Panc1 (cell line): ENCODE measurements at places on chromosomes 16 and 17.

- no peak for DNase-seq
These were observed 1.9 kb downstream of the CMC2 start for GRCh38 chr16:81004646-81005353.

DNA sequence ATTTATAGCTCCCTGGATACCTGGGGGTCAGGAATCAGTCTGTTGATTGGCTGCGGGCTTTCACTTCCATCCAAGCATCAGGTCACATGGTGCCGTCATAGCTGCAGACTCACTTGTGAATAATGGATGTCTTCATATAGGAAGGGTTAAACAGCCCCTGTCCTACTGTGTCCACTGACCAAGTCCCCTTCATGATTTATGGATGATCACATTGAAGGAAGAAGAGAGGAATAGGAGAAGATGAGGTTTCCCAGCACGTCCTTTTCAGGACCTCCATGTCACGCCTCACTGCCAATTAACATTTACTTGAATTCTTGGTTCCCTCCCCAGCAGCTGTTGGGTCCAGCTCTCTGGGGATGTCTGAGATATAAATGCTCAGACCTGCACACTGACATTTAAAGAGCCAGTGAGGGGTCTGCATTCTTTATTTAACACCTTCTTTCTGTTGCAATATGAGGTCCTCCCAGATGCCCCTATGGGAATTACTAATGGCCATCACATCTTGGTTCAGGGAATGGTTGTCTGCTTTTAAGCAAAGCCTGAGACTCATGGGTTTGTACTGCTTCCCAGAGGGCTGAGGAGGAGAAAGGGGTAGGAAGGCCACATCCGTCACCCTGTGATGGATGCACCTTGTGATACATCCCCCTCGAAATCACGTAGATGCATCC lies 230.6 kb upstream of the HSBP1 start:
- DNase-seq: no peak

DNA sequence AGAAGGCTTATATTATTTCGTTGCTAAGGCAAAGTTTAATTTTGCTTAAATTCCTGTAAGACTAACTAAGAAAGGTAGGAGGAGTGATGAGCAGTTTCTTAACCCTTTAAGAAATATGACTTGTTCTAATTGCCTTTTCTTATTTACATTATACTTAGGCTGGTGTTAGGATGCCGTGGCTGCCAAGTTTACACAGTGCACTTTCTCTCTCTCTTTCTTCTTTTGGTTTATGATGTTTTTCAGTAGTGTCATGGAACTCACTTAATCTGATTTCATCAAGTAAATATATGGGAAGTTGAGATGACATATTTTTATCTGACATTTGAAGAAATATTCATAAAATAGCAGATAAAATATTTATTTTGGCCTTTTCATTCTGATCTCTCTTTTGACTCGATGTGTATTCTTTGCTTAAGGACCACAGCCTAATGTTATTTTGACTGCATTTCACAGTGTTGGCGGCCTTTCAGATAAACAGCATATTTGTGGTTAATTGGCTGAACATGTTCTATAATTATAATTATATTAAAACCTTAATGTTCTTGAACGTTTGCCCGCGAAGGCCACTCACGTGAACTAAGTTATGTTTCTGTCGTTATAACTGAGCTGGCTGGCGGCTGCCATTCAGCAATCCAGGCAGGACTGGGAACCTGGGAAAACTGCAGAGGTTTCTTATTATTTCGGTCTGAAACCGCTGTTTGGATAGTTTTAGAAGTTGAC lies 191.6 kb downstream of the WWOX start:
- DNase-seq: no peak

GRCh38 chr17:66150708-66151107 lies 41.2 kb downstream of the CEP112 start:
- no peak for DNase-seq

GRCh38 chr17:79704691-79705090 lies 26.1 kb upstream of the ENPP7 start:
- DNase-seq: no peak

GRCh38 chr17:51672065-51672464 lies 411.7 kb downstream of the UTP18 start:
- no peak for DNase-seq
